Right atrium auricular region (tissue), 2 donors: ENCODE measurements at places on chromosomes 1 and 21. TPM values are rescaled to one million over a fixed set of nuclear protein-coding genes. Genes with fewer than 3 reads are reported as not detected.

The IFI6 gene
- 43.3 TPM for total RNA-seq

The GJB4 gene
- not detected for total RNA-seq

The OR2G6 gene
- total RNA-seq = not detected

The RWDD3 gene
- total RNA-seq = 9.2 TPM

The KRTAP20-3 gene
- total RNA-seq = not detected

The EXO5 gene
- total RNA-seq = 4.6 TPM

The LCE3E gene
- not detected for total RNA-seq

The PCBP3 gene
- 2.3 TPM for total RNA-seq

The CNKSR1 gene
- total RNA-seq = 0.52 TPM

The OR2L2 gene
- total RNA-seq = not detected

The CELA3B gene
- not detected for total RNA-seq

The FBXO44 gene
- 20.5 TPM for total RNA-seq

The RPS6KC1 gene
- total RNA-seq = 10.1 TPM

The CD53 gene
- total RNA-seq = 7.0 TPM

The TFAP2E gene
- not detected for total RNA-seq

The DDX20 gene
- 6.1 TPM for total RNA-seq

The SUCO gene
- 19.1 TPM for total RNA-seq

The POLR3C gene
- total RNA-seq = 19.5 TPM

The ARHGAP30 gene
- total RNA-seq = 1.4 TPM

The C8A gene
- not detected for total RNA-seq

The CHAF1B gene
- 1.2 TPM for total RNA-seq

The JAM2 gene
- total RNA-seq = 12.3 TPM

The ECM1 gene
- total RNA-seq = 28.6 TPM

The CITED4 gene
- 18.8 TPM for total RNA-seq

The VANGL2 gene
- 8.1 TPM for total RNA-seq

The CATSPERE gene
- 0.63 TPM for total RNA-seq

The KMO gene
- total RNA-seq = 0.35 TPM

The LMX1A gene
- not detected for total RNA-seq

The GPR52 gene
- 0.98 TPM for total RNA-seq

The TP73 gene
- 0.16 TPM for total RNA-seq

The GPR153 gene
- 17.4 TPM for total RNA-seq

The LRRN2 gene
- total RNA-seq = 6.6 TPM

The SLAMF7 gene
- not detected for total RNA-seq

The TNFRSF14 gene
- 14.5 TPM for total RNA-seq

The CCSAP gene
- total RNA-seq = 2.7 TPM

The OR14K1 gene
- not detected for total RNA-seq

The ASPM gene
- 2.4 TPM for total RNA-seq

The MAB21L3 gene
- total RNA-seq = not detected

The TRPM2 gene
- total RNA-seq = 0.89 TPM

The SCMH1 gene
- 62.5 TPM for total RNA-seq

The CA6 gene
- not detected for total RNA-seq

The NHLH1 gene
- total RNA-seq = not detected
